ENCODE measurements at places on chromosomes 13 and 19. TPM values are rescaled to one million over a fixed set of nuclear protein-coding genes. Genes with fewer than 3 reads are reported as not detected.

Gene ZSWIM9
- total RNA-seq: 0.50 TPM

Gene GEMIN7
- total RNA-seq: 17.1 TPM

Gene PCDH8
- total RNA-seq: not detected

Gene FIZ1
- 11.7 TPM for total RNA-seq

Gene IGFL2
- total RNA-seq: not detected

Gene PROZ
- total RNA-seq: not detected

Gene FGF9
- not detected for total RNA-seq

Gene NUCB1
- total RNA-seq: 104 TPM

Gene KIR3DL2
- not detected for total RNA-seq

Gene FKBP8
- 286 TPM for total RNA-seq

Gene CBY2
- not detected for total RNA-seq

Gene NLRP9
- total RNA-seq: not detected

Gene PSG2
- total RNA-seq: 0.19 TPM

Gene GRIN3B
- 0.38 TPM for total RNA-seq

Gene NLRP7
- total RNA-seq: not detected

Gene ZNF865
- total RNA-seq: 0.81 TPM

Gene MEIOSIN
- not detected for total RNA-seq

Gene ZNF431
- total RNA-seq: 10.4 TPM

Gene ELSPBP1
- not detected for total RNA-seq

Gene ATP12A
- total RNA-seq: 0.03 TPM

Gene PRTN3
- total RNA-seq: 0.14 TPM

Gene JUNB
- total RNA-seq: 79.1 TPM

Gene SPRED3
- total RNA-seq: 2.8 TPM

Gene CD37
- not detected for total RNA-seq

Gene ONECUT3
- total RNA-seq: not detected

Gene RDH8
- not detected for total RNA-seq

Gene LGI4
- total RNA-seq: 0.43 TPM

Gene APLP1
- 39.8 TPM for total RNA-seq

All from A172 (cell line).